Hematopoietic multipotent progenitor cell treated with erythropoietin and hydrocortisone succinate and interleukin-3 and kit ligand, for 8 days (in vitro differentiated cells): ENCODE measurements at places on chromosomes 2 and 18.

DNA sequence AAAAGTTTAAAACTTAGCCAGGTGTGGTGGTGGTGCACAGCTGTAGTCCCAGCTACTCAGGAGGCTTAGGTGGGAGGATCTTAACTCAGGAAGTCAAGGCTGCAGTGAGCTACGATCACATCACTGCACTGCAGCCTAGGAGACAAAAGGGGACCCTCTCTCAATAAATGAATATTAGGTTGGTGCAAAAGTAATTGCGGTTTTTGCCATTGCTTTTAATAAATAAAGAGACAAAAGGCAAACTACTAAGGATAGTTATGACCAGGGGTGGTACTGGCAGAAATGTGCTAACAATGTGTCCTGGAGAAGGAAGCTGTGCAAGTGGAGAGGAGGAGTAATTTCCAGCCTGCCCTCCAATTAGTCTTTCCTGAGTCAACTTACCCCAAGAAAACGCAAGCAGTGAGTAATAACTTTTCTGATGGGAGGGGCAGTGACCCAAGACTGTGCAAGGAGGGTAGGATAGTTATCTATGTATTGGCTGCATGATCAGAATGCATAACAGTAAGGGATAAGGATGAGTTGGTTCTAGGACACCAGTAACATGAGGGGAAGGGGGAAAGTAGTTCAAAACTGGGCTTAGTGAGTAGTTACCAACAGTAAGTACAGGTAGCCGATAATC lies 1.5 kb downstream of the EXOC6B start:
- peak; percentile 14 for DNase-seq

- peak; percentile 45 for DNase-seq
Observed at GRCh38 chr2:170817093-170818035, 677 bp downstream of the GAD1 start.

DNA sequence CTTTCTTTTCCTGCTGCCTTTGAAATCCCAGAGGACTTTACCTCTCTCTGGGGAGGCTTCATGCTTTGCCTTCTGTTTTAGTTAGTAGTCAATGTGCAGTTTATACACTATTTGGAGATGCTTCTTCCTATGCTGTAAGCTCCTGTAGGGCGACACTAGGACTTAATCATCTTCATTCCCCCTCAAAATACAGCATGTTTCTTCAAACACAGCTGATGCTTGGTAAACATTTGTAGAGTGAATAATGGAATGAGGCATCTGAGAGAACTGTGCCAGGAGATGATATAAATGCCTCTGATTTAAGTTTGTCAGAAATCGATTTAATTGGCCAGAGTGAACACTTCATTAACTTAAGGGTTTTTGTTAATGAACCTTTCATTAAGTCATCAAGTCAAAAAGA lies 43.4 kb downstream of the LHCGR start:
- DNase-seq = no peak

GRCh38 chr2:28359222-28360057 lies 33.2 kb upstream of the FOSL2 start:
- DNase-seq = peak; percentile 87

DNA sequence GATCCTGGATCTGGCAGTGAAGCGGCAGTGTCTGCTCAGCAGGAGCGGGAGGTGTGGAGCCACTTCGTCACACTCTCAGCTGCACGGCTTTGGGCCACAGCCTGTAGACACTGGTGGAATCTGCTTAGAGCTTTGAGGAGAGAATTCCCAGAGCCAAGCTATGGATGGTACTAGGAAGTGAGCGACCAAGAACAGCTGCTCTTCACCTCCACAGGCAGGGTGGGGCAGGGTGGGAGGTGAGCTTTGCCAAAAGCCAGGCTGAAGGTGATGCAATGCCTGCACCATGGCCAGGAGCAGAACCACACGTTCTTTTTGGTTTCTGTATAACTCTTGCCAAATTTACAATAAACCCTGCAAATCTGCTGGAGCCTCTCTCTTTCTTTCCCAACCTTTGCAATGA lies 226.1 kb downstream of the ANKRD30B start:
- no peak for DNase-seq

- no peak for DNase-seq
Observed at GRCh38 chr2:237196866-237197618, 111.4 kb downstream of the COPS8 start.

- DNase-seq = no peak
Observed at GRCh38 chr2:210859314-210859713, 302.9 kb downstream of the CPS1 start.

GRCh38 chr18:12317664-12318333 lies 9.8 kb downstream of the TUBB6 start:
- DNase-seq = no peak

DNA sequence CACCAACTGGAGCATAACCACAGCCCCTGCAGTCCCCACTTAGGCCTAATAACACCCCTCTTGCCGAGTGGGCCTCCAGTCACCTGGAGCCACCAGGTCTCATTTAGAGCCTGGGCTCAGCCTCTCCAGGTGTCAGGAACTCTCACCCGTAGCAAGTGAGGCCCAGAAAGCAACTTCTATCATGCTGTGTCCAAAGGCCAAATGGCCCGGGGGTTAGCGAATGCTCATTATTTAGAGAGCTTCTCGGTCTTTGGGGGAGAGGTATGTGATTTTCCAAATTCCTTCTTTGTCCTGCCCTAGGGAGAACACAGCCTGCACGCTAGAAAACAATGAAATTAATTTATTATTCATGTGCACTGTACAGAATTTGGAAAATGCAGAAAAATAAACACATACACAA lies 109.9 kb upstream of the PTPRM start:
- no peak for DNase-seq

DNA sequence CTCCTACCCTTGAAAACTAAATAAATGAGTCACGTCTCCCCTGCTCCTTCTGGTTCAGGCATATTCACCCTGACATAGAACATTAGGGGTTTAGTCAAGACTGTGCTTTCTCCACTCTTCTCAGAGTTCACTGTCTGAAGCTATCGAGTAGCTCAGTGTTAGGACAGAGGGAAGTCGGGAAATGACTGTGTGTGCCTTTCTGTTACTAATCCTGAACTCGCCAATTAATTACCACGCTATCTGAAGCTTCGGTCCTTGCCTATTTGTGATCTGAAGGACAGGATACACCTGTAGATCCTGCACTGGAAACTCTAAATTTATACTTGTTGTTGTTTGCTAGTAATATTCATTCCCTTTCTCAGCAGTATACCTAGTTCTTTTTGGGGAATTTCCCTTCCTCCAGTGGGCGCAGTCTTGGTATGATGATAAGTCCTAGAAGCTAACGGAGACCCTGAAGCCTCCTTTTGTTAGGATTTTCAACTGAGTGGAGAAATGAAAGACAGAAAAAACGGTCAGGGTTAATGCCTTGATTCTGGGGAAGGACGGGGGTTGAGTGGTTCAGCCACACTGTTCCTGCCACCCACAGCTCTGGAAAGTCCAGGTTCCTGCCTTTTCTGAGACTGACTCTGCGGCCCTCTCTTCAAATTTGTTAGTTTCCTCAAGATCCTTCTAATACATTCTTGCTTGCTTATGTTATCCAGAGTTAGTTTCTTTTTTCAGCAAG lies 218.0 kb downstream of the DLGAP1 start:
- no peak for DNase-seq

DNA sequence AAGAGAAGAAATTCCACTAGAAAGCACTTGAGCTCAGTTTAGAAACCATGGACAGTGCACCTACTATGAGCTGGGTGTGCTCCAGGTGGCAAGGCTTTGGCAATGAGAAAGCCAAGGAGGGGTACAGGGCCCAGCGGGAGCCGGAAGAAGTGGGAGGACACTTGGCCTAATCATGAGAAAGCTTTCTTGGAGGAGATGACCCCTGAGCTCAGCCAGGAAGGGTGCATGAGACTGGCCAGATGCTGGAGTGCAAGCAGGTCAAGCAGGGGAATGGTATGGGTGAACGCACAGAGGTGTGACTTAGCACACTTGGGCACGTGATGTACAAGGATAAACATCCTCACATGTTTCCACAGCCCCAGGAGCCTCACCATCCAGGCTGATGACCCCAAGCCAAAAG lies 97.2 kb upstream of the GLI2 start:
- no peak for DNase-seq

GRCh38 chr2:138237667-138238384 lies 263.7 kb upstream of the SPOPL start:
- DNase-seq = no peak

- DNase-seq = no peak
Observed at GRCh38 chr2:223959688-223960087, 2.4 kb downstream of the MRPL44 start.

- no peak for DNase-seq
Observed at GRCh38 chr18:22956226-22956625, 23.1 kb downstream of the RBBP8 start.

- peak; percentile 74 for DNase-seq
Observed at GRCh38 chr2:171523088-171524017, 1.1 kb downstream of the CYBRD1 start.

GRCh38 chr2:74576863-74577229 lies 22.3 kb downstream of the DOK1 start:
- DNase-seq = peak; percentile 31

GRCh38 chr2:190887089-190887488 lies 6.5 kb downstream of the GLS start:
- DNase-seq = no peak

DNA sequence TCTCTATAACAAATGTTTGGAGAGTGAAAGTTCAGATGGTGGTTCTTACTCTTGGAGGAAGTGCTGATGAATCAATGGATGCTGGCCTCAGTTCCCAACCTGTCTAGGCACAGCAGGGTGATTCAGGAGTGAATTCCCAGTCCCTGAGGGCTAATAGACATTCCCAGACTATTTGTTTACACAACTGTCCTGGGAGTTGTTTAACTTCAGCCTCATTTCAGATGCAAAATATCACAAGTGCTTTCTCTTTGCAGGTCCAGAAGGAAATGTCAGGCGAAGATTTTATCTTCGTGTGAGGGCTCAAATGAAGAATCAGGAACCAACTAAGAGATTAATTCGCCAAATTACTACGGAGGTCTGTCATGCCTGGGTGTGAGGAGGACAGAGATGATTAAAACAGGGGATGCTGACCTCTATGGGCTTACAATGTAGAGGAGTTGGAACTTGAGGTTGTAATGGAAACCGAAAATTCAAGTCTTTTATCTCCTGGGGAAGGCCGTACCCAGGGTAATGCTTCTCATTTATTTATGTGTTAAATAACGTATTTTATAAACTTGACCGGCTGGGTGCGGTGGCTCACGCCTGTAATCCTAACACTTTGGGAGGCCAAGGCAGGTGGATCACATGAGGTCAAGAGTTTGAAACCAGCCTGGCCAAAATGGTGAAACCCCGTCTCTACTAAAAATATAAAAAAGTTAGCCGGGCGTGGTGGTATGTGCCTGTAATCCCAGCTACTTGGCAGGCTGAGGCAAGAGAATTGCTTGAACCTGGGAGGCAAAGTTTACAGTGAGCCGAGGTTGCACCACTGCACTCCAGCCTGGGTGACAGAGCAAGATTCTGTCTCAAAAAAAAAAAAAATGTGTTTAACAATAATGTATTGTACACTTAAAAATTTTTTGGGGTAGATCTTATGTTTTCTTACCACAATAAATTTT lies 38.7 kb upstream of the SLC1A4 start:
- DNase-seq = no peak

DNA sequence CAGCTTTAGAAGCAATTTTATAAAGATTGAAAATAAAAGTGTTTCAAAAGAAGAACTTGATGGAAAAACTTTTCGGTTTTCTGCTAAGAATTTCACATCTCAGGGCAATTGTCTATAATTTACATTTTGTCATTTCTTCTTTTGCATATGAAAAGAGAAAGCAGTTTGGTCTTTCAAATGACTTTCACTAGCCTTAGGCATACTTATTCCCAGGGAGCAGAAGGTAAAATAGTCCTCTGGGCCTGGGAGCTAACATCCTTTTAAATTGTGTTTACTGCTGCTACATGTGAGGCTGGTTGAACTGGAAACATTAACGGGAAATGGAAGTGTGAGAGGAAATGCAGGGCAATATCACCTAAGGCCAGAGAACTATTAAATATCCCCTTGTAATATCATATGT lies 37.1 kb downstream of the MYO3B start:
- no peak for DNase-seq

DNA sequence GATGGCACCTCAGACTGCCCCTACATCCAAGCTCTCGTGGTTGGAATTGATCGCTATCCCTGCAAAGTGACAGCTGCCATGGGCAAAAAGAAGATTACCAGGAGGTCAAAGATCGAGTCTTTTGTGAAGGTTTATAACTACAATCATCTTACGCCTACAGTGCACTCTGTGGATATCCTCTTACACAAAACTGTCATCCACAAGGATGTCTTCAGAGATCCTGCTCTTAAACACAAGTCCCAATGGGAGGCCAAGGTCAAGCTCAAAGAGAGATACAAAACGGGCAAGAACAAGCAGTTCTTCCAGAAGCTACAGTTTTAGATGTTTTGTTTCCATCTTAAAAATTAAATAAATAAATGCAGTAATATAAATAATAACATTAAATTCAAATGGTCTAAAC lies 45.4 kb downstream of the INO80D start:
- no peak for DNase-seq

DNA sequence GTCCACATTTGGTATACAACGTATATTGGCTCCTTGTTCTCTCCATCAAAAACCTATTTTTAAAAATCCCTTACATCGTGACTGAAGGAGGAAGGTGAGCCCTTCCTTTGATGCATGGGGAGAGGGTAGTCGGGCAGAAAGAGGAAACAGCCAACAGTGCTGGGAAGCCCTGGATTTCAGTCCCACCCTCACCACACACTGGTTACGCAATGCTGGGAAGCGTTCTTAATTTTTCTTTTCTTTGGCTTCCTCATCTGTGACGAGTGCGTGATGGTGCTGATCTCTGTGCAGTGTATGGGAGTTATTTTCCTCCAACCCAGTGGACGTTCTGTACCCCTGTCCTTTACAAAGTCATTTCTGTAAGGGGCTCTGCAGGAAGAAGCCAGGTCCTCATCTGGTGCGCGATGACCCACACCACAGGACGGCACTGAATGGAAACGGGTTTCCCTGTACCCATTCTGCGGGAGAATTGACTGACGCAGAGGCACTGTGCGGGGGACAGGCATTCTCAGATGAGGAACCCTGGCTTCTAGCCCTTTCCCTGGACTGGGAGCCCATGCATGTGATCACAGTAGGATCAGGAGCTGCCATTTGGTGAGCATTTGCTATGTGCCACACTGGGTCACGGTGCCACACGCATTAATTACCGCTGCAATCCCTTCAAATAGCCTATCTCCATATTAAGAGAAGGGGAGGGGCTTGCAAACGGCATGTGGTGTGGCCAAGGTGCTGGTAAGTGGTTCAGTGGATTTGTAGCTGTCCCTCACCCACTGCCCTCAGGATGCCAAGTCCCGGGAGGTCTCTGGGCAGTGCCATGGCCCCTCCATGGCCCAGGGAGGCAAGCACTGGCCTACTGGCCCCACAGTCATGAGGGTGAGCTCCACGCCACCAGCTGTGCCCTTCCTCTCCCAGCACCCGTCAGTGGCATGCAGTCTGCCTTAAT lies 4.3 kb downstream of the COLEC11 start:
- DNase-seq = no peak

GRCh38 chr2:111138839-111139238 lies 18.1 kb downstream of the BCL2L11 start:
- no peak for DNase-seq

- no peak for DNase-seq
Observed at GRCh38 chr18:71238974-71239624, 950.3 kb downstream of the SOCS6 start.
